ENCODE measurements at places on chromosomes 7 and 10.

- DNase-seq: no peak
These were observed 35.3 kb upstream of the ANK3 start for GRCh38 chr10:60424971-60425370.

DNA sequence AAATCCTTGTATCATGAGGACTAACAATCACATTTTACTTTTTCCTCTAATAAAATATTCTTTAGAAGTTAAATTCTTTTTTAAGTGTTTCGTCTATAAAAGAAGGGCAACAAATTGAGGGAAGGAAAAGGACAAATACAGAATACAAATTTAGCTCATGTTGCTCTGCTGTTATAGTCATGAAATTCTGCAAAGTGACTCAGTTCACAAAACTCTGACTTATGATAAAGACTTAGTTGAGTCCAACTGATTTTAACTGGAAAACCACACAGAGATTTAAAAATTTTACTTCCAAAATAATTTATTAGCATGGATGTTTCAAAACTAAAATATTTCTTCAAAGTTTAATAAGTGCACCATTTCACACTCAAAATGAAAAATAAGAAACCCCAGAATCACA is 75.0 kb upstream of the GPR22 start:
- no peak for DNase-seq

GRCh38 chr10:14740684-14741247 is 33.9 kb downstream of the FAM107B start:
- DNase-seq: no peak

DNA sequence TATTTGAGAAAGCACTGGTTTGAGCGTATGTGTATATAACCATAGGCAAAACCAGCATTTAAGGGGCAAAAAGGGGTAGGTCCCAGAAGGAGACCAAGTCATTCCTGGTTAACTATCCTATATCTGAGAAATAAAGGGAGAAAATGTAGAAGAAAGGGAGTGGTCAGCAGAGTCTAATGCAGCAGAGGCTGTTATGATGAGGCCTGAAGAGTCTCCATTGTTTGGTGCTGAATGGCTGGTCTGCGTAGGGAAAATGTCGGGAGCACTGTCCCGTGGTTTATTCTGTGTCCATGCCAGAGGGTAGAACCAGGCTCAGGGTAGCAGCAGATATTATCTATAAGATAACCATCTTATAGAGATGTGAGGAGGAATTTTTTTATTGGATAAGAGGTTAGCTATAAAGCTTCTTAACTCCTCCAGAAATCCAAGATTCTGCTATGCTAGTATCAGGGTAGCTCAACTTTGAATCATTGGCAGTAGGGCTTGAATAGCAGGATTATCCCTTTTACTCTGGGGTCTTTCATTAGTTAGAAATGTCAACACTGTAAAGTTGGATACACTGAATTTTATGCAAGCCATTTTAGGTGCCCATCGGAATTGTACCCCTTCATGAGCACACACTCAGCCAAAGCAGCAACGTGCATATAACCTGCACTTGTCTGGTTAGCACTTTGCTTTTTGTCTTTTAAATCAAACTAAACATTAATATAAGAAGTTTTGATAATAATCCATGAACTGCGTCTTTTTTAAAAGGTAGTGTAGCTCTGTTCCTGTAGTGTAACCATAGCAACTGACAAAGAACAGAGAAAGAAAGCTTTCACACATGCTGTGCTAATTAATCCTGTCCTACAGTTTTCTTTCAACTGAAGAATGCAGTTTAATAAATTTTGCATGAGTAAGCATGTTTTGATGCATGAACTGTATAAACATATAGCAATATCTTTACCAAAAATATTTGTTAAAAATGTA is 312.0 kb upstream of the FZD1 start:
- DNase-seq: no peak

DNA sequence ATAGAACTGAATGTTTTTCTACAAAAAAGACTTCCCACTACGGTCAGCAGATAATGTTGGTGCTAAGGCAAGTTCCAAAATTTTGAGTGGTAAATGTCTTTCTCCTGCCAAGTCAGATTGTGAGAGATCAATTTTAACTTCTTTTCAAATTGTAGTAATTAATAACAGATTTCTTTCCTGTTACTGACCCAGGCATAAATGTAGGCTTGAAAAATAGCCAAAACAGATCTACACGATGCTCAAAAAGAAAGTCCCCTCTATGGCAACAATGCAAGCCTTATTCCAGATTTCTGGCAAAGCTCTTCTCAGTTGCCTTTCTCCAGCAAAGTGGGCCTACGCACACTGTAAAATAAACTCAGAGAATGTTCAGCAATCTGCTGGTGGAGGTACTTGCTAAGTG is 641.0 kb upstream of the NRP1 start:
- no peak for DNase-seq

- DNase-seq: peak; percentile 57
These were observed 95.5 kb downstream of the CUL2 start for GRCh38 chr10:34994565-34995142.
